ENCODE measurements at places on chromosomes 1 and 21.

GRCh38 chr1:40640314-40641076 lies 25.0 kb downstream of the RIMS3 start:
- DNase-seq = no peak

DNA sequence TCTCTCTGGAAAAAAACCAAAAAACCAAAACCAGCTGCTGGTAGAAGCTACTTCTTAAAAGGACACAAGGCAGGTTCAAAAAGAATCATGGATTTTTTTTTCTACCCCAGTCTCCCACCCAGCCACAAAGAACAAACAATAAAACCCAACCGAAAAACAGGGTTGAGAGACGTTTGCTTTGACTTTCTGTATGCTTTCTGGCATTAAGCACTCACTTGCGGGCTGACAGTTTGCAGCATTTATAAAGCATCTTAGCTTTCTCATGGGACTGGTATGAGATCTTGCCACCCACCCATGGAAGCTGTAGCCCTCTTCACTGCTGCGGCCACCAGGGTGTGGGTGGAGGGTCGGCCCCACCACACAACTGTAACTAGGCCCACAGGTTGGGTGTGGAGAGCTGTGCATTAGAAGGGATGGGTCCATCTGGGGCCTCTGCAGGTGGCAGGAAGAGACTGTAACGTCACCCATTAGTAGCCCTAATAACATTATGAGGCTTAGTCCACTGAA lies 165.7 kb downstream of the RHOU start:
- no peak for DNase-seq

- DNase-seq = no peak
These were observed 857 bp downstream of the FAM3B start for GRCh38 chr21:41317458-41317857.

- DNase-seq = peak; percentile 56
These were observed 3.5 kb upstream of the KRTAP27-1 start for GRCh38 chr21:30340714-30341573.

DNA sequence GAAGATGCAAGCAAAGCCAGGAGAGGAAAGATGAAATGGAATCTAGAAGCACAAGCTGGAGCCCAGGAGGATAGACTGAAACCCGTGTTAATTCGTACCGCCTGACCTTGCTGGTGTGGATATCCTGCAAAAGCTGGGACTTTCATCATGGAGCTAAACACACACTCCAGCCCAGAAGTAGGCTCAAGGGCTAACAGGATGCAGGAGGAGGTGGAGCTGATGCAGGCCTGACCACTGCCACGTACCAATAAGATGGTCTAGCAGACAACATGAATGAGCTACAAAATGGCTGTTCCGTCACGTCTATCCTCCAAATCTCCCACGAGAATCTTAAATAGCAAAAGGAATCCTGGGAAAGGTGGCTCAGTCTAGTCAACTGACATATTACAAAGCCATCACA lies 270.3 kb downstream of the SDCCAG8 start:
- no peak for DNase-seq

- no peak for DNase-seq
These were observed 41.9 kb downstream of the SYDE2 start for GRCh38 chr1:85158910-85159309.
